Activated T-helper 1 cell treated with anti-CD3 and anti-CD28 coated beads, Interleukin-12 subunit alpha, Interleukin-12 subunit beta, Interleukin-2, Interleukin-4 antibody, amounts not matched to agents 30 ng/mL and 10 ng/mL and 1 ng/mL, durations not matched to agents 14 hours and 24 hours and 36 hours (primary cell): ENCODE measurements at places on chromosomes 2 and 18. TPM values are rescaled to one million over a fixed set of nuclear protein-coding genes. Genes with fewer than 3 reads are reported as not detected.

Gene SMYD1
- not detected in 2 replicates for total RNA-seq

Gene CPO
- total RNA-seq = not detected in 2 replicates

Gene TDRD15
- total RNA-seq = not detected in 2 replicates

Gene KCNF1
- total RNA-seq = not detected in 2 replicates

Gene HK2
- total RNA-seq = 92.2 and 94.5 TPM in 2 replicates

Gene GGCX
- 26.2 and 28.3 TPM in 2 replicates for total RNA-seq

Gene GAL3ST2
- total RNA-seq = 0.51 and 0.60 TPM in 2 replicates

Gene ANKRD30B
- not detected in 2 replicates for total RNA-seq

Gene MYO7B
- total RNA-seq = 0.10 and 0.12 TPM in 2 replicates

Gene COMMD1
- 25.4 and 28.9 TPM in 2 replicates for total RNA-seq

Gene ABCB11
- total RNA-seq = 0.02 TPM in 1 of 2 replicates, not detected in the other

Gene TMEM37
- total RNA-seq = not detected in 2 replicates

Gene INHBB
- not detected in 2 replicates for total RNA-seq

Gene MORN2
- 4.9 and 5.3 TPM in 2 replicates for total RNA-seq

Gene EMX1
- not detected in 2 replicates for total RNA-seq

Gene DCDC2C
- not detected in 2 replicates for total RNA-seq

Gene LHCGR
- not detected in 2 replicates for total RNA-seq

Gene ALLC
- not detected in 2 replicates for total RNA-seq

Gene TRIM43B
- not detected in 2 replicates for total RNA-seq

Gene UGP2
- total RNA-seq = 60.3 and 65.9 TPM in 2 replicates
